ENCODE measurements at places on chromosomes 13 and 19. TPM values are rescaled to one million over a fixed set of nuclear protein-coding genes. Genes with fewer than 3 reads are reported as not detected.

The DIRAS1 gene
- total RNA-seq: 211 TPM

DNA sequence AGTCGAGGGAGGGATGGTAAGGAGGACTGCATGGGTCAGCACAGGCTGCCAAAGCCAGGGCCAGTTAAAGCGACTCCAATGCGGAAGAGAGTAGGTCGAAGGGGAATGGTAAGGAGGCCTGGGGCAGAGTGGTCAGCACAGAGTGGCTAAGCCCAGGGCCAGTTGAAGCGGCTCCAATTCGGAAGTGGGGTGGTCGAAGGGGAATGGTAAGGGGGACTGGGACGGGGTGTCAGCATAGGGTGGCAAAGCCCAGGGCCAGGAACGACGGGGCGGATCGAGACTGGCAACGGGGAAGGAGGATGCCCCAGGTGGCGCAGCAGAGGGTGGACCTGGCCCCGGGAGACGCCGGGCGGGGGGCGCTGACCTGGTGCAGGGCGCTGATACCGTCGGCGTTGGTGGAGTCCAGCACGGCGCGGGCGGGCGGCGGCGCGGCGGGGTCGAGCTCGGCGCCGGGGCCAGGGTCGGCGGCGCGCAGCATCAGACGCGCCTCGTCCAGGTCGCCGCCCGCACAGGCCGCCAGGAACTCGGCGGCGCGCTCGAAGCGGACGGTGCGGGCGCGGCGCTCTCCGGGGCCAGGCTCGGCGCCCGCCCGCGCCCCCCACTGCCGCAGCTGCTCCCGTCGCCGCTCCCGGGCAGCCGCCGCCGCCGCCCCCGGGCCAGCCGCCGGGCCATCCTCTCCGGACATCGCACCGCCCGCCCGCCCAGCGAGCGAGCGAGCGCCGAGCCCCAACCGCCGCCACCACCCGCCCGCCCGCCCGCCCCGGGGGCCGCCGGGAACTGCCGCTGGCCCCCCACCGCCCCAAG is at the start of gene PPP1R12C:
Gene PPP1R12C, minus strand, starts transcription at position 779 of the 804 bp plus-strand sequence. Its CDS starts 94 bp downstream, at position 685.
- no peak for DNase-seq

The CYP2A7 gene
- not detected for total RNA-seq

The NPAS1 gene
- 0.44 TPM for total RNA-seq

DNA sequence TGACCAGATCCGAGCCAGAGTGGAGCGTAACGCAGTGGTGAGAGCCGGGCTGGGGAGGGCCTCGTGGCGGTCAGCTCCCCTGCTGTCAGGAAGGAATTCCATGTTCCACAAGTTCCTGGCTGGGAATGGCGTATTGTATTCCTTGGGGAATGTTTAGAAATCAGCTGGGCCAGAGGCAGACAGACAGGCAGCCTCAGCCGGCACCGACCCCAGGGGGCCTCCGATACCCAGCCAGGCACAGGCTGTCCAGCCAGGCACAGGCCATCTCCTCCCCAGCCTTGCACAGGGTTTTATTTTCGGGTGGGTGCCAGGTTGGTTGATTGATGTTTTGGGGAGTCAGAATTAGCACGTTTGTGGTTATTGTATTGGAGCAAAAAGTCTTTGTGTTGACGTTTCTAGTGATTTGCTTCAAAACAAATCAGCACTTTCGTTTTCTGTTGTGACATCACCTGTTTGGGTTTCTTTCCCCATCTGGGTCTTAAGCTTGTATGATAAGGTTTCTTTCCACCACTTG is 126.6 kb upstream of the MCF2L start:
- peak; percentile 65 for DNase-seq

DNA sequence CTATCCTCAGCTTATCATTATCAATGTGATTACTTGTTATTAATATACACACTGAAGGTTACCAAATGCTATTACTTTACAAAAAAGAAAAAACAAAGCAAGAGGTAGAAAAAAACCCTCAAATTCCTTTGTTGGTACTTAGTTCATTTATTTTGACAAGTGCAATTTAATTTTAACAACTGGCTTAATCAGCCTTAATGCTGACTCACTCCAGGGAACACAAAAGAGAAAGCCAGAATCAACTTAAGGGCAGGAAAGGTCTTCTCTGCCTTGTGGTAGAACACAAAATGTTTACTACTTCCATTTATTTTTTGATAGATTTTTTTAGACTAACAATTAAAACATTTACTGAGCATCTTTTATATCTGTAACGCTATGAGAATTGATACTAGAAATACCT is 417.1 kb downstream of the PCDH17 start:
- no peak for DNase-seq

DNA sequence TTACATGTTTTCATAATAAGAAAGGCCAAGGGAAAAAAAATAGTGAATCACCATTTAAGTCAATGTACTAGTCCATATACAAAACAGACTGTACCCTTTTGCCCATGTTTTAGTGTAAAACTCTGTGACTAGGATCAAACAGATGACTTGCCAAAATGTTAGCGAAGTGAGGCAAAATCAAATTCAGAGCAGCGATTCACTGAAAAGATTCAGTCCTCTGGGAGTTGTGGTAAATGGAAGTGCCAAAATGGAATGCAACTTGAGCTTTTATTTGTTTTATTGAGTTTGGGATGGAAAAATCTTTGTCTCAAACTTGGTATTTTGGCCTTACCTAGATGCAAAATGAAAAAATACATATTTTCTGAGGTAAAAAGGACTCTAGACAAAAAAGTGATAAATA is 9.1 kb downstream of the CDADC1 start:
- DNase-seq: no peak

Measured in left cardiac atrium (tissue), 4 donors.